ENCODE measurements at places on chromosomes 7 and 10. TPM values are rescaled to one million over a fixed set of nuclear protein-coding genes. Genes with fewer than 3 reads are reported as not detected.

GRCh38 chr7:10036693-10037092, 937.0 kb upstream of the PHF14 start:
- DNase-seq = no peak
- no peak overlapping the region for H3K27ac ChIP-seq
- no peak overlapping the region for H3K4me3 ChIP-seq
- no peaks in the 10 kb centered on the region for H3K36me3 ChIP-seq
- H3K27me3 ChIP-seq = no peaks in the 10 kb centered on the region

The AFAP1L2 gene
- 13.3 TPM for total RNA-seq

DNA sequence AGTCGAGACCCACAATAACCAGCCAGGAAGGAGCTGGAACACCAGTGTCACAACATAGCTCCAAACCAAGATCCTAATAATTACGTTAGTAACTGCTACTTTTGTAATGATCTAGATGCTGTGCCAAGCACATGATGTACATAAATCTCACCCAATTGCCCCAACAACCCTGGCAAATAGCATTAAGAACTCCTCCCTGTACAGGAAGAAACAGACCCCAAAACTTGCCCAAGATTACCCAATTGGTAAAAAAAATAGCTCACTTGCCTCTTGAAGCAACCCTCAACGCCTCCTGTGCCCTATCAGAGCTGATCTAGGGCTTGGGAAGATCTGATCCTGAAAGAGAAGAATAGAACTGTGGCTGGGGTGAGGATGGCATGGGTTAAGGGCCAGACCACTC, 628.7 kb upstream of the AUTS2 start:
- no peaks in the 10 kb centered on the region for H3K36me3 ChIP-seq
- DNase-seq = no peak
- no peaks in the 10 kb centered on the region for H3K4me1 ChIP-seq

GRCh38 chr7:424301-424935, 95.2 kb downstream of the PDGFA start:
- peak overlapping the region; percentile 46 for H3K4me3 ChIP-seq
- no peaks in the 10 kb centered on the region for H3K36me3 ChIP-seq
- no peak overlapping the region for H3K27ac ChIP-seq
- no peak for DNase-seq

The CTTNBP2 gene
- total RNA-seq = 12.0 TPM

The MBLAC1 gene
- total RNA-seq = 1.1 TPM

DNA sequence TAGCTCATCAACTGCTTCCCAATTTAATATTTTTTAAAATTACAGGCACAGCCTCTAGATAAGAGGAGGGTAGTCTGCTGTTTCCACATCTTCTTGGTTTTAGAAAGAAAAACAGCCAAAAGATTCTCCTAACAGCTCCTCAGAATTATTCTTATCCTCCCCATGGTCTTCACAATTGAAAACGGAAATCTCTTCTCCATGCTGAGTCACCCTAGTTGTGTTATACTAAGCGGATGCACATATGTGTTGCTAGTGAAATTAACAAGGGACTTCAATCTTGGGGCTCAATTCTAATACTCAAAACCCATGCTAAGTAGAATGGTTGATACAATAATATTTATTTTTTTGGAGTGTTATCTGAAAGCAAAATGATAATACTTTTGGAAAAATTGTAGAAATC, 71.9 kb upstream of the NPY start:
- H3K27ac ChIP-seq = no peak overlapping the region
- no peaks in the 10 kb centered on the region for H3K27me3 ChIP-seq
- DNase-seq = no peak
- no peak overlapping the region for H3K4me3 ChIP-seq
